Right cardiac atrium (tissue), 5 donors: ENCODE measurements at places on chromosomes 5 and 9. TPM values are rescaled to one million over a fixed set of nuclear protein-coding genes. Genes with fewer than 3 reads are reported as not detected.

Gene HMMR
- polyA plus RNA-seq = 0.34 TPM

Gene FGF1
- polyA plus RNA-seq = 25.0 TPM

DNA sequence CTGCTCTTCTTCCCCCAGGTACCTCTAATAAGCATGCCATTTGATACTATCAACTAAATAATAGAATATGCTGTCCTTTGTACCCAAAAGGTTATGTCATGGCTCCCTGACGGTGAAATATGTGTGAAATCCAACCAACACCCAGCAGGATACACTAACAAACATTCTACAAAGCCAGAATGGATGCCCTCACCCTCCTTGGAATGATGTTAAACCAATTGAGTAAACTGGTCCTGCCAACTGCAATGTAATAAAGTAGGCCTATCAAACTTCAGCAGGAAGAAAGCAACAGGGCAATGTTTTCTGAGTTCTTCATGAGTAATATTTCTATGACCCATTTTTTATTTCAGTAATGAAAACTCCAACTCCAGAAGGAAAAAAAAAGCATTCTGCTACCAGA, 24.9 kb downstream of the RGMB start:
- no peak for DNase-seq

- DNase-seq = peak; percentile 25
Measured at GRCh38 chr5:77282337-77283027, 72.0 kb downstream of the PDE8B start.

DNA sequence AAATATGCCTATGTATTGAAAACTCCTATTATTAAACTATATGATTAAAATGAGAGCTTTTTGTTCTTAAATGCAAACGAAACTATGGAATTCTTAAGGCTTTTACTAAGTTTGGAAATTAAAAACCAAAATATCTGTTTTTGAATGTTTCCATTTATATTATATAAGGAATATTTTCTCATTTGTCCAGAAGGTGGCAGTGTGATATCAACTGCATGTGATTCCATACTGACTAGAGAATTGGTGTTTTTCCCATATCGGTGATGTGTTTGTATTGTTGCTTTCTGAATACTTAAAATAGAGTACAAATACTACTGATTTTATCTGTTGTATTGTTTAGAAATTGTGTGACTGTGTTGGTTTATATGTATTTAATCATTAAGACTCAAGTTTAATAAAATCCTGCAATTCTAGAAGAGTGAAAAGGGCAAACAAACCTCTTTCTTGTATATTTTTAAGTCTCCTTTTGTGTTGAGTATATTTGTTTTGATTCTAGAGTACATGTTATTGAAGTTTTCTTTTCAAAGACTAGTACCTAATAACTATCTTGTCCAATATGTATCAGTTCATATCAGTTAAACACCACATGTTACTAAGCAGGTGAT, 320.8 kb downstream of the CCDC171 start:
- no peak for DNase-seq

GRCh38 chr5:167008705-167009104, 1282.7 kb upstream of the WWC1 start:
- no peak for DNase-seq

- no peak for DNase-seq
Measured at GRCh38 chr5:131541071-131541470, 94.0 kb downstream of the RAPGEF6 start.

DNA sequence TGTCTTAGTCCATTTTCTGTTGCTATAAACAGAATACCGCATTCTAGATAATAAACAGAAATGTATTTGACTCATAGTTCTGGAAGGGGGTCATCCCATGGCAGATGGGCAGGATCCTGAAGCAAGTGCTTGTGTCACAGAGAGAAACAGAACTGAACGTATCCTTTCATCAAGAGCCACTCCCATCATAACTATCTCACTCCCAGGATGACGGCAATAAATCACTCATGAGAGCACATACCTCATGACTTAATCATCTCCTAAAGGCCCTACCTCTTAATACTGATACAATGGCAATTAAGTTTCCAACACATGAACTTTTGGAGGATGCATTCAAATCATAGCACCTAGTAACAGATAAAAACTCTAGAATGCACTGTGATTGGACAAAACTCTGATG, 142.9 kb downstream of the CAMK4 start:
- no peak for DNase-seq
